Activated naive CD8-positive, alpha-beta T cell treated with anti-CD3 and anti-CD28 coated beads, Interleukin-2, amount 10 ng/mL, durations not matched to agents 7 days and 5 days (primary cell): ENCODE measurements at places on chromosomes 11 and 22. TPM values are rescaled to one million over a fixed set of nuclear protein-coding genes. Genes with fewer than 3 reads are reported as not detected.
A peak's percentile ranks its signal among the peaks of the same experiment; 100 is the strongest.

KCNK7 gene
- total RNA-seq: 1.0 TPM

BET1L gene
- 56.9 TPM for total RNA-seq

ARL14EP gene
- 43.6 TPM for total RNA-seq

RTN4R gene
- total RNA-seq: 5.7 TPM

TRIM34 gene
- 17.5 TPM for total RNA-seq

CD6 gene
- total RNA-seq: 285 TPM

- no peak overlapping the region for H3K4me3 ChIP-seq
- no peaks in the 10 kb centered on the region for H3K4me1 ChIP-seq
- DNase-seq: no peak
- H3K27me3 ChIP-seq: no peaks in the 10 kb centered on the region
- H3K27ac ChIP-seq: no peak overlapping the region
- no peaks in the 10 kb centered on the region for H3K36me3 ChIP-seq
Measured at GRCh38 chr11:106691807-106692365, 326.4 kb downstream of the GUCY1A2 start.

GRCh38 chr11:48161951-48162884, 54.4 kb upstream of the OR4B1 start:
- H3K27me3 ChIP-seq: no peaks in the 10 kb centered on the region
- no peak for DNase-seq
- H3K27ac ChIP-seq: peak overlapping the region; percentile 39
- H3K4me3 ChIP-seq: no peak overlapping the region
- H3K4me1 ChIP-seq: no peaks in the 10 kb centered on the region
- peaks cover 50% of the 10 kb centered on the region for H3K36me3 ChIP-seq

- no peaks in the 10 kb centered on the region for H3K4me1 ChIP-seq
- no peak for DNase-seq
- no peak overlapping the region for H3K27ac ChIP-seq
- no peak overlapping the region for H3K4me3 ChIP-seq
- no peaks in the 10 kb centered on the region for H3K27me3 ChIP-seq
Measured at GRCh38 chr11:79564288-79564925, 123.6 kb upstream of the TENM4 start.

GRCh38 chr11:65572356-65573051, at the start of gene FAM89B:
TSS of gene FAM89B (plus strand) at chr11:65572538. CDS start at chr11:65572670, 132 bp downstream.
- H3K4me1 ChIP-seq: peaks cover 47% of the 10 kb centered on the region
- peak; percentile 92 for DNase-seq
- H3K27ac ChIP-seq: peak within 1 kb of the TSS; percentile 98
- H3K4me3 ChIP-seq: peak within 1 kb of the TSS; percentile 94
- H3K27me3 ChIP-seq: no peaks in the 10 kb centered on the region

- no peaks in the 10 kb centered on the region for H3K4me1 ChIP-seq
- peaks cover 8% of the 10 kb centered on the region for H3K27me3 ChIP-seq
- no peak for DNase-seq
- no peak overlapping the region for H3K4me3 ChIP-seq
- no peak overlapping the region for H3K27ac ChIP-seq
- no peaks in the 10 kb centered on the region for H3K36me3 ChIP-seq
Measured at GRCh38 chr11:27514076-27514475, 7.5 kb upstream of the LIN7C start.

DNA sequence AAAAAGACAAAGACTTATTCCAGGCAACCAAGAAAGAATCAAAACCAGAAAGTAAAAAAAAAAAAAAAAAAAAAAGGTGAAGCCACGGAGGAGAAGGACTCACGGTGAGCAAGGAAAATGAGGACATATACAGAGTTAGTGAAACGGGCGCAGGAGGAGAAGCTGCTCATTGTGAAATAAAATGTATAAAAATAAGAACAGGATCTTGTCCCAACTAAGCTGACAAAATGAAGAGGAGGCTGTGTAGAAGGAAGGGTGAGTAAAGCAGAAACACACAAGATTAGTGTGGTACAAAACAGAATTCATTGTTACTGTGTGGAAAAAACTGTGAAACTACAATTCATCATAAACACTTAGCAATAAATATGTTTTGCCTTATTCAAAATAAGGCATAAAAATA, 7.6 kb downstream of the IL17REL start:
- H3K36me3 ChIP-seq: no peaks in the 10 kb centered on the region
- H3K27ac ChIP-seq: no peak overlapping the region
- H3K4me3 ChIP-seq: no peak overlapping the region
- H3K4me1 ChIP-seq: peaks cover 1% of the 10 kb centered on the region

GRCh38 chr22:48632646-48633246, 1194.9 kb downstream of the BRD1 start:
- no peaks in the 10 kb centered on the region for H3K27me3 ChIP-seq
- no peak overlapping the region for H3K4me3 ChIP-seq
- no peak for DNase-seq
- H3K27ac ChIP-seq: no peak overlapping the region
- H3K4me1 ChIP-seq: peaks cover 8% of the 10 kb centered on the region
- H3K36me3 ChIP-seq: no peaks in the 10 kb centered on the region

- peaks cover 21% of the 10 kb centered on the region for H3K36me3 ChIP-seq
- peaks cover 29% of the 10 kb centered on the region for H3K4me1 ChIP-seq
- H3K27ac ChIP-seq: no peak overlapping the region
- no peaks in the 10 kb centered on the region for H3K27me3 ChIP-seq
- no peak overlapping the region for H3K4me3 ChIP-seq
Measured at GRCh38 chr11:72026090-72026489, 27.4 kb downstream of the IL18BP start.

DNA sequence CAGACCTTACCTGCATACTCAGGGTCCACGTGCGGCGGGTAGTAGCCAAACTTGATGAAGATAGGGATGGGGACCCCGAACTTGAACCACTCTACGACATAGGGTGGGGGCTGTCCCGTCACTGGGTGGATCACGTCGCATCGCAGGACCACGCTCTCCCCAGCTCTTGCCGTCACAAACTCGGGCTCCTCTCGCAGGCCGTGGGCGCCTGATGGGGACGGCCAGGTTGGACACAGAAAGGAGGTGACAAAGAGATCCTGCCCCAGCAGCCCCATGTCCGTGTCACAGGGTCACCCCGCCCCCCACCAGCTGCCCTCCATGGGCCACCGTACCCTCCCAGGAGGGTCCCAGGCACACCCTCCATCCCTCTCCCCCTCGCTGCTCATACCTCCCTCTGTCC, 10.7 kb downstream of the IGSF9B start:
- H3K4me1 ChIP-seq: peaks cover 67% of the 10 kb centered on the region
- no peak for DNase-seq
- H3K4me3 ChIP-seq: peak overlapping the region; percentile 92
- peaks cover 29% of the 10 kb centered on the region for H3K36me3 ChIP-seq
- H3K27me3 ChIP-seq: no peaks in the 10 kb centered on the region
- peak overlapping the region; percentile 98 for H3K27ac ChIP-seq

DNA sequence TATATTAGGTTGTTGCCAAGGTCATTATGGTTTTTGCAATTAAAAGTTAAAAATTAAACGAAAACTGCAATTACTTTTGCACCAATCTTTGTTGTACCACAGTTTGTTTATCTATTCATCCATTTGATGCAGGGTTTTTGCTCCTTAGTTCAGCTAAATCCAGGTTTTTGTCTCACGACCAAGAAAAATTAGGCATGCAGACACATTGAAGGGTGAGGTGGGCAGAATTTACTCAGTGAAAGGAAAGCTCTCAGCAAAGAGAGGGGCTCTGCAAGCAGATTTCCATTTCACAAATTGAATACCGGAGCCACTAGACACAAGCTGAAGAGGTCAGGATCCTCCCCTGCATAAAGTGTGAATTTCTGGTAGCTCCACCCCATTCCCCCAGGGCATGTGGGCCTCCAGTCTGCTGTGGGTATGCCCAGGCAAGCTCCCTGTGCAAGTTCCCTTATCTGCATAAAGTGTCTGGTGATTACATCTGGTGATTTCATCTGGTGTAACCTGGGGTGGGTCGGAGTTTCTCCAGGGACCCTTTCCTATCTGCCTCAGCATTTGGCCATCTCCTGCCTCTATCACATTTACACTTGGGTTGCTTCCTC, 33.3 kb downstream of the APOL6 start:
- peaks cover 2% of the 10 kb centered on the region for H3K4me1 ChIP-seq
- H3K27me3 ChIP-seq: peaks cover 4% of the 10 kb centered on the region
- no peak overlapping the region for H3K27ac ChIP-seq
- no peak overlapping the region for H3K4me3 ChIP-seq
- H3K36me3 ChIP-seq: peaks cover 6% of the 10 kb centered on the region
- no peak for DNase-seq

- H3K27ac ChIP-seq: no peak overlapping the region
- peaks cover 2% of the 10 kb centered on the region for H3K27me3 ChIP-seq
- H3K4me1 ChIP-seq: peaks cover 9% of the 10 kb centered on the region
- no peak for DNase-seq
Measured at GRCh38 chr11:47891886-47892285, 43.7 kb upstream of the NUP160 start.

GRCh38 chr11:31780078-31780477, 31.0 kb downstream of the PAX6 start:
- no peak overlapping the region for H3K27ac ChIP-seq
- H3K4me3 ChIP-seq: no peak overlapping the region
- no peaks in the 10 kb centered on the region for H3K27me3 ChIP-seq
- H3K4me1 ChIP-seq: no peaks in the 10 kb centered on the region
- DNase-seq: no peak

GRCh38 chr11:26719998-26720397, 1.9 kb downstream of the SLC5A12 start:
- H3K4me3 ChIP-seq: no peak overlapping the region
- H3K36me3 ChIP-seq: no peaks in the 10 kb centered on the region
- H3K4me1 ChIP-seq: no peaks in the 10 kb centered on the region
- H3K27ac ChIP-seq: no peak overlapping the region
